Activated naive CD4-positive, alpha-beta T cell treated with anti-CD3 and anti-CD28 coated beads, Interleukin-2, amount 10 ng/mL, durations not matched to agents 7 days and 5 days (primary cell): ENCODE measurements at places on chromosomes 5 and 9.

- no peak for DNase-seq
These were observed 98.6 kb downstream of the AOPEP start for GRCh38 chr9:94824913-94825610.

DNA sequence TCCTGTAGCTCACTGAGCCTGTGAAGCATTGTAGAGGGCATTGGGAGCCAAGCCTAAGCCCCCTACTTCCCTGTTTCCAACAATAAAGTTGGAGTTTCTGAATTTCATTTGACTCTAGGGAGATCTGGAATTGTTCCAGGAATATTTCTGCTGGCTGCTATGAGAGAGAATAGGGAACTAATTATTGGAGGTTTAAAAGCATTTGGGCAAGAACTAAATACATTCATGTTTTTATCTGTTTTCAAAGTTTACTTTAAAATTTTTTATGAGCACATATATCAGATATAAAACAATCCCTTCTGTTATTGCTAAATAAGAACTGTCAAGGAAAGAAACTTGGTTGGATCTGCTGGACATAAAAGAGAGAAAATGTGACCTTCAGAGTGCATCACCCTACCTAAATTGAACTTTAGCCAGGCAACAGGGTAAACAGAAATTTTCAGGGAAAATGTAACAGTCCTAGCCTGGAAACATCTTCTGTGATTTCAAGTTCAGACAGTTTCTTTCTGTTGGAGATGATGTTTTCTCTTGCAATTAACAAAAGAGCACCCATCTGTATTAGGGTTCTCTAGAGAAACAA is 19.3 kb upstream of the LECT2 start:
- DNase-seq: no peak

- no peak for DNase-seq
These were observed 62.7 kb upstream of the OSMR start for GRCh38 chr5:38783011-38783561.

GRCh38 chr9:77427256-77427927 is 220.7 kb downstream of the GNA14 start:
- no peak for DNase-seq

GRCh38 chr5:16707168-16707868 is 90.5 kb upstream of the RETREG1 start:
- no peak for DNase-seq

GRCh38 chr9:125932012-125932411 is 184.8 kb downstream of the PBX3 start:
- DNase-seq: no peak

DNA sequence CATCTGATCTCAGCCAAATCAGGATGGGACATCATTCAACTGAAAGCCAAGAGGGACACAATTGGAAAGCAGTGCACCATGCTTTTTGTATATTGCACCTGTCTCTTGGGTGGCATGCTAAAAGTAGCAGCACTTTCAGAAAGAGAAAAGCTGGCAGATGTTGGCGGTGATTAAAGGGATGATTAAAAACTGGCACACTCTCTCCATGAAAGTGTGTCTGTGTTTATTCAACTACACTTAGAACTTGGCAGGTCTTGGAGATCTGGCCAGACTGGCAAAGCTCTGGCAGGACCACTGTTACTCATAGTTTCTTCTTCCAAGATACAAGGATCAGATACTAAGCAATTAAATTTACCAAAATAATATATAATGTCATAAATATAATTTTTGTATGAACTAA is 112.9 kb upstream of the ELAVL2 start:
- DNase-seq: no peak

GRCh38 chr5:134493461-134494055 is 31.9 kb upstream of the JADE2 start:
- no peak for DNase-seq

DNA sequence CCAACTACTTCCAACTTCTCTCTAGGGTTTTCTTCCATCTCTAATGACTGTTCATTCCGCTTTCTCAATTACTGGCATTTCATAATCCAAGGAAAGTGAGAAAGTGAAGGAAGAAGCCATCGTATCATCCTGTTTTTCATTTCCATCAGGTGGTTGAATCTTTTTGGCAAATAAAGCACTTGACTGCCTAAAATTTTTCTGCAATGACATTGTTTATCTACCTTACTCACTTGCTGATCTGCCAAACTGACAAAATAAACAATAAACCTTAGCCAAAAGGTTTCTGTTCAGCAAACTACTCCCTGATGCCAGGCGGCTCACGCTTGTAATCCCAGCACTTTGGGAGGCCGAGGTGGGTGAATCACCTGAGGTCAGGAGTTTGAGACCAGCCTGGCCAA is 18.4 kb downstream of the FNBP1 start:
- no peak for DNase-seq

DNA sequence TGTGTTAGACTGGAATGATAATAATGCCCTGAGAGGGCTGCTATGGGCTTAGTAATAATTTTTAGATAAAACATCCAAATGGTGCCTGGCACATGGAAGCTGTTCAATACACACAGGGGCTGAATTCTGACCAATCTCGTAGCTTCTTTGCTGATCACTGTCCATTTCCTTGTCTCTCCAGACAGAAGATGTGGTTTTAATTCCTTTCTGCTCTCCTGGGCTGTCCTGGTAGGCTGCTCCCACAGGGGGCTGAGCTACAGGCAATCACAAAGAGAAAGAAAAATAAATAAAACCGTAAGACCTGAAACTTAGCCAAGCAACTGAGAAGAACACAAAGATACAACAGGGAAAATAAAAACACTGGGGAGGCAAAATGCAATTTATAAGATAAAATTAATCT is 136.5 kb downstream of the CDK5RAP2 start:
- DNase-seq: no peak

GRCh38 chr9:6907772-6908381 is 150.1 kb downstream of the KDM4C start:
- DNase-seq: no peak

DNA sequence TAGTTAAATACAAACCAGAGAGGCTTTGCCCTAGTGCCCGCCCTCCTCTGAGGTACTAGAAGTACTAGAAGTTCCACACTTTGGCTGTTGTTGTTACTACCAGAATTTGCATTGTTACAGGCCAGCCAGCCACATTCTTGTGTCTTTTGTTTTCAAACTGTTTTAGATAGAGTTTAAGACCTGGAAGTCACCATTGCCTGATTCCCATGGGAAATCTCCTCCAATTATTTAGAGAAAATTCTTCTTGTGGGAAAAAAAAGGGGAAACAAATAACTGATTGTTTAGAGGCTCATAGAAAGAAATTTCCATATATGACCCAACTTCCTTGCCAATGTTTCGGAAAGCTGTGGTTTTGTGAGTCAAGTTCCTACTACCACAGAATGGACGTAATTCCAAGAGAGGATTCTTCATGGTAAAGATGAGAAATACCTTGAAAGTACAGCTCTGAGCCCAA is 252.2 kb downstream of the GOLPH3 start:
- DNase-seq: no peak

DNA sequence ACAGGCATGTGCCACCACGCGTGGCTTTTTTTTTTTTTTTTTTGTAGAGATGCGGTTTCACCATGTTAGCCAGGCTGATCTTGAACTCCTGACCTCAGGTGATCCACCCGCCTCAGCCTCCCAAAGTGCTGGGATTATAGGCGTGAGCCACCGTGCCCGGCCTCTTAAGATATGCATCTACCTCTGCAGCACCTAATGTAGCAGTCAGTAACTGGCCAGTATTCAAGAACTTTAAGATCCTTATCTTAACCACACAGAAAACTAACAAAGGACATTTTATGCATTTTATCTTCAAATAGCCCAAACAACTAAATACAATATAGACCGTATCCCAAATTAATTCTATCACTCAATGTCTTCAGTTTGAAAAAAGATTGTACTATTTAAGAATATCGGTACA is 618.7 kb downstream of the TLE1 start:
- DNase-seq: no peak

- DNase-seq: no peak
These were observed 234.8 kb upstream of the TMEM161B start for GRCh38 chr5:88503406-88503805.

- DNase-seq: no peak
These were observed 34.9 kb upstream of the SYNPO start for GRCh38 chr5:150605546-150605945.

- no peak for DNase-seq
These were observed 216.8 kb upstream of the OTULINL start for GRCh38 chr5:14364576-14365472.

DNA sequence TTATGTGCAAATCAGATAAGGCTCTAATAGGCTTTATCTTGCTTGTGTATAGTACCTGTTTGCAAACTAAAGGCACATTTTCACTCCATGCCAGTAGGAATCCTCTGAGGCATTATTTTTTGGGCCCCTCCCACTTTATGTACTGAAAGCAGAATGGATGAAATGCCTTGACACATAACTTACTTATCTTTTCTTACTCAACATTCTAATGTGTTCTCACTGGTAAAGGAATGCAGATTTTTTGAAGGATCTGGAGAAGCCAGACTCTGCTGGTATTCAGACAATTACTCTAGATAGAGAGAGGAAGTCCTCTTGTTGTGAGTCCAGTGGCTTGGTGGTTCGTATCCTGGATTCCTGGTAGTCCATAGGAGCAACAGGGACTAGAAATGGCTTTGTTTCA is 336.7 kb downstream of the CCDC171 start:
- no peak for DNase-seq

GRCh38 chr5:166909926-166910325 is 1381.5 kb upstream of the WWC1 start:
- no peak for DNase-seq

DNA sequence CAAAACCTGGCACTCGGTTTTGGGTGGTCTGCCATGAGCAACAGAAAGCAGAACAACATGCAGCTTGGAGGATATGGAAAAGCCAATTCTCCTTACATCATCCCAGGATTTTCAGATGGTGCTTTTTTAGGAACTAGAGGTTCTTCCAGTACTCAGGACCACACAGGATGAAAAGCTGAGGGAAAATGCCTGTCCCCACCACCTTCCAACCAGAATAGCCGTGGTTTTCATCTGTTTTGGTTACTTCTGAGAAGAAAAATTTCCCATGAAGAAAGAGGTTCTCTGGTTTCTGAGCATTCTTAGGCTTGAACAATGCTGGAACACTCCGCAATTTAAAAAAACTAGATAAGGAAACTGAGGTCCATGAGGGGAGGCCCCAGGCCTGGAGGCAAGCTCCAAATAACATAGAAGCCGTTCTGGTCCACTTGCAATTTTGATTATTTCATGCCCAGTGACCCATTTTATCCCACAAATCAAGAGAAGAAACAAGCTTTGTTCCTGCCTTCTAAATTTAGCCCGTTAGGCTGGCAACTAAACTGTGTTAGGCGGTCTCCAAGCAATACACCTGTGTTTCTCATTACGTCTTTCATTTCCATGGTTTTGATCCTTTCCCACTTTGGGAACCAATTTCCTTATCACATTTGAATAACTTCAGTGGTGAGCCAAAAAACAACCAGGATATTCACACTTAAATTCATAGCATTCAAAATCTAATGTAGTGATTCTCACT is 79.2 kb upstream of the SPIN1 start:
- DNase-seq: no peak

DNA sequence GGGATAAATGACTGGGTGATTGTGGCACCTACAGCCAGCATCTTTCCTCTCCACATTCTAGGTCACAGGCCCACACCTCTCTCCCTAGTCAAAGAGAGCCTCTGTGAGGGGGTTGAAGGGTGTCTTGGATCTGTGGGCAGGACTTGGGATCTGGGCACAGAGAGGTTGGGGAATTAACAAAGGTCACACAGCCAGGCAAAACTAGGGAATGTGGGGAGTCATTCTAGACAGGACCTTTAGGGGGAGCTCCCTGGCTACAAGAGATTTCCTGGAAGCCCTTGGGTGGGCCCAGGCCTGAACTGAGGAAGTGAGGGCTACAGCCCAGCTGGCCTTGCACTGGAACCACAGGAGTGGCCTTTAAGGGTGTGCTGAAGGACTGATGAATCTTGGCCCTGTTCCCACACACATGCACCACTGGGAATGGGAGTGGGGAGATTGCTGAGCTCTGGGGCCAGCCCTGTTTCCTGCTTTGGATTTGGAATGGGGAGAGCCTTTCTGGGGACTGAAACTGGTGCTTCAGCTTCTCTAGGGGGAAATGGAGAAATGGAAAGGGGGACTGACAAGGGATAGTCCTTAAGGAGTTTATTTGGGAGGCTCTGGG is 12.4 kb upstream of the CXXC5 start:
- DNase-seq: peak; percentile 45

DNA sequence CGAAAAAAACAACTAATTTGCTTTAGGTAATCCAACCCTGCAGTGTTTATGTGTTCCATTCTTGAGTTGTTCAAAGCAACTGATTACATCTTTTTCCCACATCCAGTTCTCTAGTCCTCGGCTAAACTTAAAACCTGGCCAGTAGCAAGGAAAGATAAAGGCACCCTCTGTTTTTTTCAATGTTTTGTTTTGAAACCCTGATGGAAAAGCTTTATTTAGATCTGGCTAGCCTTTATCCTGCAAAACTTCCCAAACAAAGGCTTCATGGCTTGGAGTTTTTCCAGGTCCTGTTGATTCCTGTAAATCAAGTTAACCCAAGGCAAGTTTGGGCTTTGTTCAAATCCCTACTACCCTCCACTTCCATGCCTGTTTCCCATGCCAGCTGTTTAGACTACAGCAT is 105.1 kb downstream of the CEMIP2 start:
- DNase-seq: no peak

DNA sequence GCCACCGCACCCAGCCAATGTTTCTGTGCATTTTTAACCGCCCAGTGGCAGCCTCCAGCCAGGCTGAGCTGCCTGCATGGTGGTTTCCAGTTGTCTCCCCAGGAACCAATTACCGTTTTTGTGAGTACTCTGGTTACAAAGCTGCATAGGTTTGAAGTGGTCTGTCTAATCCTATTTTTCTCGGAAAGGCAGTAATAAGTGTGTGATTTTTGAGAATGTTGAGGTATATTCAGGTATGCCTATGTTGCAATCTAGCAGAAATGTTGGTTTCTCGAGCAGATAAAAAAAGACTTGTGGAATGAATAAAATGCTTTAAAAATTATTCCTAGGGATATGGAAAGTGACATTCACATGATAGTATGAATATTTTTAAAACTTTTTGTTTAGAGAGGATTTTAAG is 41.5 kb upstream of the ANKH start:
- no peak for DNase-seq

GRCh38 chr9:132201139-132201538 is 39.3 kb downstream of the NTNG2 start:
- DNase-seq: no peak

DNA sequence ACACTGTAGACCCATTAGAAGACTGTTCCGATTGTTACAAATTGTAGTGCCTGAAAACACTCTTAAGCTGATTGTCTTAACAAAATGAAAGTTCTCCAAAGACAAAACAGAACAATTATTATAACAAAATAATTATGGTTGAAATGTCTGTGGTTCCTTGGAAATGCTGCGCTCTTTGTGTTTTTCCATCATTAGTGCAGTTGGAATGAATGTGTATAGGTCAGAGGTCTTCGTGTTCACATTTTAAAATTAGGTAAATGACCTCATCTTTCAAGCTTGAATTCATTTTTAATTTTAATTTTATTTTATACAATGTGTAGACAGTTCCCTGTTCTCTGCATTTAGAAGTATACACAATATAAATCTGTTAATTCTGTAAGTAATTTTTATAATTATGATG is 56.7 kb upstream of the NXNL2 start:
- no peak for DNase-seq
